ENCODE measurements at places on chromosomes 6 and 20.

GRCh38 chr6:137117581-137117980 lies 55.9 kb downstream of the IL22RA2 start:
- DNase-seq: no peak

GRCh38 chr6:38975621-38976049 lies 72.9 kb upstream of the GLP1R start:
- no peak for DNase-seq

DNA sequence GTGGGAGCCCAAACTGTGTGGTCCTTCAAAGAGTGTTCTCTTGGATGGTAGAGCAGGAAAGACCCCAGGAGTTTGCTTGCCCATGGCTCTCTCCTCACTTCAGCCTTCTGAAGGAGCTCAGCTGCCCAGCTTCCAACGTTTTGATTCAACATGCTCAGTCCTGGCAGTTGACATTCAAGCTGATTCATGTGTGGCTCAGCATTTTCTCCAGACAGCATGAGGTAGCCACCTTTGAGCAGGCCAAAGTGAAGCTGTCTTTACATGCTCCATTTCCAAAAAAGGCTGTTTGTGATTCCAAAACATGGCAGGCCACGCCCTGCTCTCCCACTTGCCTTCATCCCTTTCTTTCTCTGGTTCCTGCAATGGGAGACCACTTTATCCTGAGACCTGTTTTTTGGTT lies 280.2 kb downstream of the TBC1D7 start:
- DNase-seq: no peak

DNA sequence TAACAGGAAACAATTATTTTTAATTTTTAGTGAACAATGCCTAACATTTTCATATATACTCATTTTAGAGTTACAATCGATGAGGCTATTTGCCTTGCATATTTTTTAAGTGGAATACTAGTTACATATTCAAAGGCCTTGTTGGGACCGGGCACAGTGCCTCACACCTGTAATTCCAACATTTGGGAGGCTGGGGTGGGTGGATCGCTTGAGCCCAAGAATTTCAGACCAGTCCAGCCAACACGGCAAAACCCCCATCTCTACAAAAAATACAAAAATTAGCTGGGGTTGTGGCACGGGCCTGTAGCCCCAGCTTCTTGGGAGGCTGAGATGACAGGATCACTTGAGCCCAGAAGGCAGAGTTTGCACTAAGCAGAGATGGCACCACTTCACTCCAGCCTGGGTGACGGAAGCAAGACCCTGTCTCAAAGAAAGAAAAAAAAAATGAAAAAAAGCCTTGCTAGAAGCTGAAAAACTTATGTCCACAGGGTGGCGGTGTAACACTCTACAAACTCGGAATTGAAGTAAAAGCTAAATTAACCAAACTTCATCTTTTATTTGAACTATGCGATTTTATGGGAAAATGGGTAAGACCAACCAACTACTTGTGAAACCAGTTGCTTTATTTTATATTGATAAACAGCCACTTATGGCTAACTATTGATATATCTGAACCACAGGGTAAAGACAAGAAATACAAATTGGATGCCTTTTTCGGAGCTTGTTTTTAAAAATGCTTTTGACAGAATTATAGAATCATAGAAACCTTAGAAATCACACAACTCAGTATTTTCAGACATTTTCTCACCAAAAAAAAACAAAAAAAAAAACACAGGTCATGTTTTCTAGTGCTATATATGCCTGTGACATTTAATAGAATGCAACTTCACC lies 24.1 kb upstream of the ROS1 start:
- DNase-seq: peak; percentile 69

- no peak for DNase-seq
These were observed 65.8 kb downstream of the REV3L start for GRCh38 chr6:111417181-111417585.

- DNase-seq: no peak
These were observed 164.7 kb downstream of the SCP2D1 start for GRCh38 chr20:18978311-18978710.

DNA sequence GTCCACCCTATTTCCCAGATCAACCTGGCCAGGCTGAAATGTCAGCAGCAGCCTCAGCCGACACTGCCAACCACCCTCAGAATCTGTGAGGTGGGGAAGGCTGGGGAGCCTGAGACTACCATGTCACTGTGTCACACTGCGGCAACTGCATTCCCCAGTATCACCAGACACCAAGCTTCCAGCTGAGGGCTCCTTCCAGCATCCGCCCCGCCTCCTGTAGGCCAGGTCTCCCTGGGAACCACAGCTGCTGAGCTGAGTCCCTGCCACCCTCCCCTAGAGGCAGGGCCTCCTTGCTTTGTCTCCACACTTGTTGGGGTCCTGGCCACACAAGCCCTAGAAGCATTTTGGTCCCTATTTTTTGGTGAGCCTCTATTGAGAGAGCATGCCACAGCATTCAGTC lies 115.7 kb downstream of the UNC5CL start:
- DNase-seq: no peak

DNA sequence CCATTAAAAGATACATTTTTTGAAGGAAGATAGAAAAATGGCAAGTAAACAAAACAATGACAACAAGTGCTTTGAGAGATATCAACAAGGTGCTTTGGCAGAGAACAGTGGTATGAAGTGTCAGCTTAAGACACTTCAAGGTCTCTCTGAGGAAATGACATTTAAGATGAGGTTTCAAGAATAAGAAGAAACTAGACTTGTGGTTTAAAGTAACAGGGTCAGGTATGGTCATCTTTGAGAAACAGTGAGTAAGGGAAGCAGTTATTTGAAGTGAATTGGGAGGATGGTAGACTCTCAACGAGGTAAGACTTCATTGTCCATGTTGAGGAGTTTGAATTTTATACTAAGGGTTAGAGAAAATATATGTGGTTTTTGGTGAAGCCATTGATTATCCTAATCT lies 77.8 kb downstream of the SYCP2L start:
- DNase-seq: no peak

- no peak for DNase-seq
These were observed 307.9 kb upstream of the SLC35B3 start for GRCh38 chr6:8743170-8743745.

DNA sequence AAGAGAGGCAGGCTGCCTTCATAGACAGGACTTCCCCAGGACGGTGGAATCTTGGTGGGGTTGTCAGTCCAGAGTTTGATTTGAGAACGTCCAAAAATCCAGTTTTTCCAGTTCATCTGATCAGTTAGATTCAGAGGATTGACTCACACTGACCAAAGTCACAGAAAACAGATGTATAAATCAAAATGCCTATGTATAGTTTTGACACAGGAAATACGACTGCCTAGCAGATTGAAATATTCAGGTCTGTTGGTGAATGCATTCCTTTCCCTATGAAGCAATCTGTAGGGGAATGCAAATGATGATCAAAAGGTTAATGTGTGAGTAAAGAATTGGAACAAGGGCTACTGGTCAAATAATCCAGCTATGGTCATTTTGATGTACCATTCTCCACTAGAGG lies 29.7 kb upstream of the GFOD1 start:
- DNase-seq: no peak

Data from activated CD4-positive, alpha-beta T cell treated with anti-CD3 and anti-CD28 coated beads, Interleukin-2, amount 10 ng/mL, durations not matched to agents 7 days and 5 days (primary cell).